ENCODE measurements at places on chromosomes 13 and 19. TPM values are rescaled to one million over a fixed set of nuclear protein-coding genes. Genes with fewer than 3 reads are reported as not detected.

GRCh38 chr13:40272776-40273139 is 393.7 kb downstream of the FOXO1 start:
- DNase-seq = no peak

DNA sequence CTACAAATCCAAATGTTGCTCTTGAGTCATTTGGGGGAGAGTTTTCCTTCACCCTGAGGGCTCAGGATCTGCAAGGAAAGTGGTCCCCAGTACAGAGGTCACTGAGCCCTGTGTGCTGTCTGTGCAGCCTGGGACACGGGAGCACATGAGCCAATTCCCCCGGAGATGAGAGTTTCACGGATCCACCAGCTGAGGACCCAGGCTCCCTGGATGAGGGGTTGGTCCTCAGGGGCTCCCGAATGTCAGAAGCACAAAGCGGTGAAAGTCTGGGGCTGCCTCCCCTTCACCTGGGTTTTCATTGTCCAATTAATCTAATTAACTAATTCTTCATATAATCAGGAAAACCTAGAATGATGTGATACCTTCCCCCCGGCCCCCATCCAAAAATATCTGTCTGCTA is 13.6 kb upstream of the LILRB2 start:
- no peak for DNase-seq

The ZFP28 gene
- 2.1 TPM for total RNA-seq

DNA sequence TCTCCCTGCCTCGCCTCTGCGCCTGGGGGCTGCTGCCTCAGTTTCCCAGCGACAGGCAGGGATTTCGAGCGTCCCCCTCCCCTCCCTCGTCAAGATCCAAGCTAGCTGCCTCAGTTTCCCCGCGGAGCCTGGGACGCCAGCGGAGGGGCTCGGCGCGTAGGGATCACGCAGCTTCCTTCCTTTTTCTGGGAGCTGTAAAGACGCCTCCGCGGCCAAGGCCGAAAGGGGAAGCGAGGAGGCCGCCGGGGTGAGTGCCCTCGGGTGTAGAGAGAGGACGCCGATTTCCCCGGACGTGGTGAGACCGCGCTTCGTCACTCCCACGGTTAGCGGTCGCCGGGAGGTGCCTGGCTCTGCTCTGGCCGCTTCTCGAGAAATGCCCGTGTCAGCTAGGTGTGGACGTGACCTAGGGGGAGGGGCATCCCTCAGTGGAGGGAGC is 722 bp upstream of the ICAM1 start:
- DNase-seq = peak; percentile 67

The ZNF554 gene
- total RNA-seq = 3.0 TPM

GRCh38 chr13:100818711-100819110 is 144.1 kb upstream of the TMTC4 start:
- DNase-seq = no peak

GRCh38 chr13:34733721-34734120 is 208.3 kb upstream of the NBEA start:
- DNase-seq = no peak

GRCh38 chr19:11165486-11166030 is 10.0 kb upstream of the SPC24 start:
- no peak for DNase-seq
